CD8-positive, alpha-beta memory T cell (primary cell): ENCODE measurements at places on chromosomes 6 and 20.

GRCh38 chr6:117200067-117200466 lies 65.3 kb upstream of the VGLL2 start:
- no peak for DNase-seq

DNA sequence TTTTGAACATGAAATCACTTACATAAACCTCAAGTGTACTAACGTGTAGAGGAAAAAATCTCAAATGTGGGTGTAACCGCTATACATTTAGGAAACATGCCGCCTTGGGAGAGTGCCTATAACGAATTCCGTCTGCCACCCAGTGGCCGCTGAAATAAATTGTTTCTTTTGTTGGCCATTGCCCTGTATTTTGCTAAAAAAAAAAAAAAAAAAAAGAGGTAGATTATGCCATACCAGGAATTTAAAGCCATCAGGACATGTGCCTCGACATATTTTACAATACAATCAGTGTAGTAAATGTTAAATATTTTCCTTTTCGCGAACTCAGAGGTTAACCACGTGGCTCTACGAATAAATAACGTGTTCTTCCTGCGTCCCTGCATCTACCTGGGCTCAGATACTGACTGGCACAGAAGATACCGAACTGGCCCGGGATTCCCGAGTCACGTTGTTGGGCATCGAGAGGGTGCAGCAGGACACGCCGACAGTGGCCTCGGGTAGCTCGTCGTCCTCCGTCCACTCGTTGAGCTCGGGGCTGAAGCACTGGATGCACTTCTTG lies 14.3 kb downstream of the KLHL31 start:
- DNase-seq = peak; percentile 81

- DNase-seq = no peak
Observed at GRCh38 chr20:48668451-48668946, 159.3 kb downstream of the PREX1 start.

DNA sequence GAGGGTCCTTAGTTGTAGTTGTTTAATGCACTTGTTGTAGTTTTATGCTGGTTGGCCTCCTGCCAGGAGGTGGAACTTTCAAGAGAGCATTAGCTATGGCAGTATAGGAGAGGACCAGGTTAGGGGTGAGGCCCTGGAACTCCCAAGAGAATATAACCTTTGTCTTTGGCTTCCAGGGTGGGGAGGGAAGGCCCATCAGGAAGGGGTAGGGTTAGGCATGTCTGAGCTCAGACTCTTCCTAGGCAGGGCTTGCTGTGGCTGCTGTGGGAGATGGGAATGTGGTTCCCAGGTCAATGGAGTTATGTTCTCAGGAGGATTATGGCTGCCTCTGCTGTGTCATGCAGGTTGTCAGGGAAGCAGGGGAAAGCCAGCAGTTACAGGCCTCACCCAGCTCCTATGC lies 20.0 kb upstream of the GABRR1 start:
- DNase-seq = no peak

DNA sequence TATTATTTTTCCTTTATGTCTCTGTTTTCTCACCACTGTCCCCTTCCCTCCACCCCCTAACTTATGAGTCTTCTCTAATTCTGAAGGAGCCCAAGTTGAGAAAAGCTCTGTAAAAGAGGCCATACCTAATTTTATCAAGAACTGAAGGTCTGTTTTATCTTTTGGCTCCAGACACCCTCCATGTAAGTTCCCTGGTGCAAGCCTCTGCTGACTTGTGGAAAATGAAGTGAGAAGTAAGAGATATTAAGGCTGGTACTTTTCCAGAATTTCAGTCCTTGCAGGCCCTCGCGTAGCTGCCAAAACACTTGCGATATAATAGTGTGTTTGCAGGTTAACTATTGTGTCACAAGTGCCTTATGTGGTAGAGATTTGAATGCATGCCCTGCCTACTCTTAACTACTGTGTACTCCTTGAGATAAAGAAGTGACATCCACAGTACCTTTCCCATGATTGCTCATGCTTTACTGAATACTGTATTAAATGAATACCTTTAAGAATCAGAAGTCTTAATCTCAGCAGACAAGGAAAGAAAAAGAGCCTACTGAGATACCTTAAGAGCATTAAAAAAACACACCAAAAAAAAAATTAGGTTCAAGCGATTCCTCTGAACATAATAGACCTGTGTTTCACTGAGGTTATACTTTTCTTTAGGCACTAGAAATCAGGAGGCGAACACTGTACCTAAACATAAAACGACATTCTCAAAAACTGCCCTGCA lies 143.6 kb upstream of the ZNF184 start:
- no peak for DNase-seq

GRCh38 chr6:149130090-149130489 lies 187.4 kb upstream of the TAB2 start:
- DNase-seq = no peak

GRCh38 chr6:21754891-21755290 lies 161.3 kb downstream of the SOX4 start:
- no peak for DNase-seq

- DNase-seq = no peak
Observed at GRCh38 chr6:130843575-130844320, 16.5 kb downstream of the SMLR1 start.

- DNase-seq = no peak
Observed at GRCh38 chr6:2688401-2689064, 62.2 kb downstream of the MYLK4 start.

GRCh38 chr6:107657755-107658461 lies 166.2 kb downstream of the SCML4 start:
- DNase-seq = no peak

GRCh38 chr6:82208913-82209312 lies 38.6 kb downstream of the IBTK start:
- no peak for DNase-seq

DNA sequence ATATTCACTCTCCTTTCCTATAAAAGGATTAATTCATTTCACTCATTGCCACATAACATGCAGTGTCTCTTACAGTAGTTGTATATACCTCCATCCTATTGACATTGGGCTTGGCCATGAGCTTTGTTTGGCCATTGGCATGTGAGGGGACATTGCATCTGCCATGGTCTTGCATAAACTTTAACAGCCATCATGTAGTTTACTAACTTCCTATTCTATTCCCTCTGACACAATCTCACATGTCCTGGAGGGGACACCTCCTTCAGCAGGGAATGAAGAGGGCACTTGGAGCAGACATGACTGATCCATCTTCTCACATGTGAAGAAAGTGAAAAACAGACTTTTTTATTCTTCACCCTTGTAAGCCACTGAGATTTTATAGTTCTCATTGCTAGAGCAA lies 115.5 kb upstream of the MARCKS start:
- no peak for DNase-seq

DNA sequence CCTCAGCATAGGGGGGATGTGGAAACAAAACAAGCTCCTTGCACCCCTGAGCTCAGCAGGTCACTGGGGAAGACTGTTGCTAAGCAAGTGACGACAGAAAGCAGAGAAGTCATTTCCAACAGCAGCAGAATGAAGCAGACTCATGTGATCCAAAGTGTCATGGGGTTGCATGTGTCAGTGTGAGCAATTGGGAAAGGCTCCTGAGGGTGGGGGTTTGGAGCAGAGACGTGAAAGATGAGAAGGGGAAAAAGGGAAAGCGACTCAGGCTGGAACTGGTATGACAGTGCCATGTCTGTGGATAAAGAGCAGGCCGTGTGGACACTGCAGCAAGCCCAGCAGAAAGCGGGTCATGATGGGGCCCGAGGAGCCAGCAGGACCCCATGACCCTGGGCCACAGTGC lies 363.9 kb downstream of the PREX1 start:
- no peak for DNase-seq

GRCh38 chr20:48393311-48393685 lies 434.5 kb downstream of the PREX1 start:
- no peak for DNase-seq

GRCh38 chr6:2823104-2823850 lies 18.4 kb downstream of the SERPINB1 start:
- no peak for DNase-seq

GRCh38 chr6:19391926-19392325 lies 445.2 kb upstream of the ID4 start:
- DNase-seq = no peak

DNA sequence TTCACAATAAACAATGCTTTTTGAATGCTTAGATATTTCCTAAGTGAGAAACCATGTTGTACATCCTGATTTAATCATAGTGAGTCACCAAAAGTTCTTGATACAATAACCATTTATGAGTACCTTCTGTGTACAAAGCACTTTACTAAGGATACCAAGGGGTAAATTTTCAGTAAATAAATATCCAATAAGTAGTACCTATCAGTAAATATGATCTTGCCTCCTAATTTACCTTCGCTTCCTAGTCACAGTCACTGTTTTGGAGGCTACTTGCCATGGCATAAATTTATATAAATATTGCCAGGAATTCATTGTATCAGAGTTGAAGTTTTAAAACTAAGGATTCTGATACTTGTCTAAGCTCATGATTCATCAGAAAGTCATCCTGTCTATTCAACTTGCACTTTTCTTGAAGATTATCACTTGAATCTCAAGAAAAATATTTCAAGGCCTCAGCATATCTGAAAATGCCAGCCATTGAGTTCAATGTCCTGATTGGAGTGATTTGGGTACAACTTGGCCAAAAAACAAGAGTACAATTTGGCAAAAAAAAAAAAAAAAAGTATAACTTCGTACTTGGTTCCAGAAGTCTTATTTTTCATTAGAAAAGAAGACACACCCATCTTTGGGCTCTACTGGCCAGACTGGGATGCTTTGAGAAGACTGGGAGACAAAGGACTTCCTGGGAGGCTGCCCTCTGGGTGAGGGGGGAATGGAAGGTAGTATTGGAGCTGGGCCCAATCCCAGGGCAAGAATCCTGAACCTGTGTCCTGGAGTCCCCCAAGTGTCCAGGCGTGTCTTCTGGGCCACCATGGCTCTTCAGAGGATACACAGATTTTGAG lies 32.8 kb downstream of the RAB22A start:
- no peak for DNase-seq

GRCh38 chr6:160077526-160077925 lies 44.1 kb upstream of the SLC22A1 start:
- DNase-seq = no peak

DNA sequence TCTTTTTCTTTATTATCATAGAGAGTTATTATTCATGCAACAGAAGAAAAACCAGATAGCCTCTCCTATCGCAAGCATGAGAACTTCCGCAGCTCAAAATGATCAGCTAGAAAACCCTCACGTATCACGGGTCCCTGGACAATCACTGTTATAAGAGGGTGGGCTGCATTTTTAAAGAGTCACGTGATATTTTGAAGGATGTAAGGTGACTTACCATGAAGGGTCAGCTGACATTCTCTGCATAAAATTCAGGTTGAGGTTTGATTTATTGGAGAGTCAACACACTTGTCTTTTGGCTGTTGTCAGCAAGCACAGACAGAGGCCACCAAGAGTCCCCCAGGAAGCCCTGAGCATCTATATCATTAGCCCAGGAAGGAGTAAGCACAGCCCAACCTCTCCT lies 39.5 kb downstream of the ID4 start:
- DNase-seq = no peak

GRCh38 chr6:166393535-166393823 lies 10.7 kb upstream of the MPC1 start:
- no peak for DNase-seq

- no peak for DNase-seq
Observed at GRCh38 chr6:100412872-100413271, 51.8 kb downstream of the SIM1 start.

DNA sequence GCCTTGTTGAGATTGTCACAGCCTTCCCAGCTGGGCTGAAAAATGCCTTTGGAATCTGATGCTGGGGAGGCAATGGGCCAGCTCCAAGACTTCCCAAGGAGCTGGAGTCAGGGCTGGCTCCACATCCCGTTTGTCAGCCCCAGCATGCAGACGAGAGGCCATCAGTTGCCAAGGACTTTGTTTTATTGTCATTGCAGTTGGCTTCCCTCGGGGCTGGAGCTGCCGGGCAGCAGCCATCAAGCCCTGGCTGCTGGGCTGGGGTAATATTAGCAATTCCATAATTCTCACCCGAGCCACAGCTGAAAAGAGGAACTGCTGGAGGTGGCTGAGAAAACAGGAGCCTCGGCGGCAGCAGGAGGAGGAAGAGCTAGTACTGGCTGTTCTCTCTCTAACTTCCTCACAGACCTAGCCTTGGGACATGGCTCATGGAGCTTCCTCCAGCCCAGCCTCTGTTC lies 182.5 kb downstream of the CDC5L start:
- DNase-seq = no peak

GRCh38 chr6:6591778-6592465 lies 3.4 kb downstream of the LY86 start:
- DNase-seq = no peak

DNA sequence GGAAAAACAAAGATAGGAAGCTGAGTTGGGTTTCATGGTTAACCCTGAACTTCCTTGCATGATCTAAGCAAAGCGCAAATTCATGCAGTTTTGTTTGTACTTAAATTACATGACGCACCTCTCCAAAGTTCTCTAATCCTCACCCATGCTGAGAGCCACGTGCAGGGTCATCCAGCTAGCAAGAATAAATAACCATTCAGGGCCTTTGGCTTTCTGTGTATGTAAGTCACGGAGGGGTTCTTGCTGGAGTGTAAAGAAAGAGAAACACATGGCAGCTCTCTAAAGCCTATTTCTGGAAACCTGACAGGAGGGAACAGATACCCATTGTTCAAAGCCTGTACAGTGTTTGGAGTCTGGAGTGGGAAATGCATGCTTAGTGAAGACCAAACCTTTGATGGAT lies 171.7 kb upstream of the CCN2 start:
- DNase-seq = no peak

- DNase-seq = no peak
Observed at GRCh38 chr6:17392978-17393891, at the start of gene CAP2. CAP2 (plus strand) TSS chr6:17393595; CDS start chr6:17421556, 27,961 bp downstream.

GRCh38 chr6:158411998-158412397 lies 99.7 kb downstream of the TULP4 start:
- no peak for DNase-seq

DNA sequence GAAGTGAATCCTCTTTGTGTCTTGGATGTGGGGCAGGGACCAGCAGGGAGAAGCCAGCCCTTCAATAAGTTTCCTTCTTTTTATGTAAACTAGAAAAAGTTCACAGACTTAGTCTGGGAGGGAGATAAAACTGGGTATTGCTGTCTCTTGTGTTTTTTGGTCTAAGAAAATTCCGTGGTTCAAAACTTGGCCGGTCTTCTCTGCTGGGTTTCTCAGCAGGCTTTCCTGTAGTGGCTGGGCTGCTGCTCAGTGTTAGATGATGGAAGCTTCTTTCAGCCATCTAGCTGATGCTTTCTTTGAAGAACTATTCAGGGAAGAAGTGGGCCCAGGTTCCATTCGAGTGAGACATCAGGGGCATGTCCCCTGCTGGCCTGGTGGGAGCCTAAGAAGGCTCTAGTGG lies 70.7 kb upstream of the SCP2D1 start:
- DNase-seq = no peak

- no peak for DNase-seq
Observed at GRCh38 chr6:161554883-161555282, 281.0 kb upstream of the AGPAT4 start.
